ENCODE measurements at places on chromosomes 5 and 9.

GRCh38 chr9:125701351-125701750 is 5.7 kb downstream of the MAPKAP1 start:
- peak; percentile 98 for DNase-seq

- no peak for DNase-seq
Measured at GRCh38 chr9:120914396-120914795, 12.2 kb downstream of the TRAF1 start.

- DNase-seq: no peak
Measured at GRCh38 chr9:126502417-126503332, 111.1 kb upstream of the LMX1B start.

DNA sequence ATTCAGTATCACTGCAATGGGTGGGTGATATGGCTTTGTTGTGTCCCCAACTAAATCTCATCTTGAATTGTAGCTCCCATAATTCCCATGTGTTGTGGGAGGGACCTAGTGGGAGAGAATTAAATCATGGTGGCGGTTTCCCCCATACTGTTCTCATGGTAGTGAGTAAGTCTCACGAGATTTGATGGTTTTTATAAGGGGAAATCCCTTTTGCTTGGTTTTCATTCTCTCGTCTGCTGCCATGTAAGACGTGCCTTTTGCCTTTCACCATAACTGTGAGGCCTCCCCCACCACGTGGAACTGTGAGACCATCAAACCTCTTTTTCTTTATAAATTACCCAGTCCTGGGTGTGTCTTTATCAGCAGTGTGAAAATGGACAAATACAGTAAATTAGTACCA is 9.5 kb upstream of the NANS start:
- DNase-seq: no peak

GRCh38 chr5:149200355-149200754 is 59.1 kb downstream of the ABLIM3 start:
- no peak for DNase-seq

- peak; percentile 53 for DNase-seq
Measured at GRCh38 chr5:59840200-59840601, 53.3 kb downstream of the PDE4D start.

DNA sequence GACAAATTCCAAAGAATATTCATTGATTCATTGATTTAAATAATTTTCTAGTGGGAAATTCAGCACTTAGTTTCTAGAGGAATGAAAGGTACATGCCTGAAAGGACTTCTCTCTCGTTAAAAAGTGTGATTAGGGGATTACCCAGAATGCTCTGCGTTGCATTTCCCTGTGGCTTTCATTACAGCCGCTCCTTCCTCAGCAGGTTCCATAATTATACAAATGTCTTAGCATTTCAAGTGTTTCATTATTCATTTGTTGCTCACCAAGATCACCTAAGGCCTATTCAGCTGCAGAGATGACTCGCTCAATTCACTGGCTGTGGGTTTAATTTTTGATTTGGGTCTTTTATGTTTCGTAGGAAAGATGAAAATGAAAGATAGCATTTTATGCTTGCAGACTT is 52.8 kb downstream of the SPATA31C2 start:
- peak; percentile 20 for DNase-seq

- DNase-seq: no peak
Measured at GRCh38 chr5:67487862-67488261, 291.3 kb upstream of the CD180 start.

DNA sequence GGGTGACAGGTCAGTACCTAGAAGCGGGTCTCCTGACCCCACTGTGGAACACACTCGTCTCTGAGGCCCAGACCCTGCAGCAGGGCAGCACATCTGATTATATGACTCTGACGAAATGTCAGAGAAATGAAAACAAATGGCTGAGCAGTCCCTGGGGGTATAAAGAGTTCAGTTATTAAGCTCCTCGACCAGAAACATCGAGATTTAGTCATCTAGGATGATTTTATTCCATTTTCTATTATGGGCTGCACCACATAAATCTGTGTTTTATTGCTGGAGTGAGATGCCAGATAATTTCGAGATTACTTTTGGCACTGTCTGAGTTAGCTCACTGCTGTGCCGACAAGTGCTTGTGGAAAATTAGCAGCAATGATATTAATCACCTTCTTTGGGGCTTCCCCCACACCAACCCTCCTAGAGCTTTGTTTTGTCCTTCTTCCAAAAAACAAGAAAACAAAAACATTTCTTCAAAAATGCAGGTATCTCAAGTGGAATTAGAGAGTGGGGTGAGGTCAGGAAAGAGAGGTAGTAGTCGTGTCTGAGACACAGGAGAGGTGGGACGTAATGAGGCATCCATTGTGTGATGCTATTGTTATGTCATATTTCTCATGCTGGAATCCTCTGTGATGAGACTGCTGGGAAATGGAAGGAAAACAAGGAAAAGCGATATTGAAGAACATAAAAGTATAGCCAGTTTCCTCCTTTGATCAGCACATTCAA is 495.5 kb downstream of the DMAC1 start:
- DNase-seq: no peak

- DNase-seq: peak; percentile 19
Measured at GRCh38 chr5:72436796-72437471, 70.3 kb downstream of the ZNF366 start.

DNA sequence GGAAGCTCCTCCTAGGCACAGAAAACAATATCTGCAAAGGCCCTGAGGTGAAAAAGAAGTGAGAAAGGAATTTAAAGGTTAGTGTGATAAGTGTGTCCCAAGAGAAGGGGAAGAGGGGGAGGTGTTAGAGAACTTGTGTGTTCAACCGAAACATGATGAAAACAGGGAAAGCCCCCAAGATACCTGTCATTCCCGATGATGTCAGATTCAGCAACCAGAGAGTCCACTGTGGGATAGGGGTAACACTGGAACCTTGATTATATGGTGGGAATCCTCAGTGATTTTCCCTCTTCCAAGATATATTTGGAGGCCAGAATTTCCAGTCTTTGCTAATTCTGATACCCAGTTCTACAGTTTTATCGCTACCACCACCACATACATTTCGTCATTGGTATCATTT is 15.5 kb upstream of the BNC2 start:
- DNase-seq: no peak

DNA sequence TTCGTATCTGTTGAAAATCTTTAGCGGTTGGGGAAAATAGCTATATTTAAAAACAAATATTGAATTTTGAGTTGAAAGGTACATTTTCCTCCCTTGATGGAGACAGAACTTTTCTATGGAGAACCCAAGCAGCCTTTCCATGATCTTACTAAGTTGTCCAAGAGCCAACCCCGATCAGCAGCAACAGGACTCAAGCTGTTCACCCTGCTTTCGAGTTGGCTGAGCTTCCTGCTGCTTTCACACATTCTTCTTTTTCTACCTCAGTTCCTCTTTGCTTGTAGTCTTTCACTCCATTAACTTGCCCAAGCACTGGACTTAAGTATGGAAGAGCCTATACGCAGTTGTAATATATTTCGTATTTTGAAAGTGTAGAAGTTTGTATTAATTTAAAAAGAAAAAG is 59.4 kb downstream of the IL6ST start:
- DNase-seq: no peak

DNA sequence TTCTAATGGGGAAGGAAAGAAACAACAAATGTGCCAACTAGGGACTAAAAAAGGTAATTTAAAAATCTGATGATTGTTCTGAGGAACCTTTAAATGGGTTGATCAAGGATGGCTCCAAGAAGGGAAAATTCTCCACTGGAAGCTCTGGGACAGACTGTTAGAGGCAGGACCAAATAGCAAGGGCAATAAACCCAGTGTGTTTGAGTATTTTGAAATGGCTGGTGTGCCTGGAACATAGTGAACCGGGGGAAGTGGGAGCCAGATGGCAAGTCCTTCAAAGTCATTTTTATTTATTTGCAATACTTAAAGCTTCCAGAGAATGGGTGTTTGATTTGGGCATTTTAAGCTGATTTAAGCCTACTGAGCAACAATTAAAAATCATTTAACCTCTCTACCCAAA is 587.7 kb upstream of the MEF2C start:
- no peak for DNase-seq

GRCh38 chr9:21015995-21016394 is 15.4 kb downstream of the HACD4 start:
- no peak for DNase-seq

DNA sequence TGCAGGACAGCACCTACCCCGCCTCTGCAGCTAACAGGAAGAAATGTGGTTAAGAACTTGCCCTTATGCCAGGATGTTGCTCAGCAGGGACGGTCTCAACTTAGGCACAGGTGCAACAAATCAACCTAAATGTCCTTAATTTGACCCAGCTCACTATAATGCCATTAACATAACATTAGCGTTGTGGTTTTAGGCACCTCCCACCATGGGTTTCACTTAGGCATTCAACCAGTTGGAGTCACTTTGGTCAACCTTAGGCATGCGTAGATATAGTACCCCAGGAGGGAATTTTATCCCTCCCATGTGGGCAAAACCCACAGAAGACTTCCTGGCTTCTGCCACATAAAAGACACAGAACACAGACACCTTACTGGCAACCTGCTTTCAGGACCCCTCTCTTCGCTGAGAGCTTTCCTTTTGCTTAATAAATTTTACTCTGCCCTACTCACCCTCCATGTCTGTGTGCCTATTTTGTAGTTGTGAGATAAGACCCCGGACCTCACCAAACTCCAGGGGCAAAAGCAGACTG is 8.7 kb upstream of the ERAP1 start:
- no peak for DNase-seq

DNA sequence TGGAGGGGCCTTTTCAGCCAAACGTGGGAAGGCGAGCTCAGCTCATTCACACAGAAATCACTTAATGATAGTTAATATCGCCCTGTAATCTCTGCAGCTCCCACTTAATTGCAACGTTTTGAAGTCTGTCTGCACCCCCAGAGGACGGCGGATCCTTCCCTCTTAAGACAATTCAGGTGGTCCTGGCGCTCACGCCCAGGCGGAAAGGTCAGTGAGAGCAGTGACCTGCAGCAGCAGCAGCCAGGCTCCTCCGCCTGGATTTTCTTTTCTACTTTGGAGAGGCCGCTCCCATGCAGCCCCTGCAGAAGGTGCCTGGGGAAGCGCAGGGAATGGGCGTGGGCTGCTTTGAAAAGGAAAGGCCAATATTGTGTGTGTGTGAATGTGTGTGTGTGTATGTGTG is 400.9 kb upstream of the IRX1 start:
- no peak for DNase-seq

DNA sequence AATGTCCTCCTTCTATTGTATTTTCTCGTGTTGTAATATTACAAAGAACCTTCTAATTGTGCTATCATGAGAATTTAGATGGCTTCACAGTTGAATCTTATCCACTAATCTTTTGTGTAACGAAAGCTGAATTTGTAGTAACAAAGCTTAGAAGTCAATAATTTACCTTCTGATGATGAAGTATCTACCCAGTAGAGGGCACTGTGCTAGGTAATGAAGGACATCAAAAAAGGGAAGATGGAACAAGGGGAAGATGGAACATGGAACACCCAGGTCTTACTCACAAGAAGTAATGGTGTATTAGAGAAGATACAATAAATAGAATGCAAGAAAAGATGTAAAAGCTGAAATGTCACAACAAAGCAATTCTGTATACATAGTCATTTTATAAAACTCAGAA is 131.0 kb upstream of the CCNG1 start:
- DNase-seq: peak; percentile 40

GRCh38 chr9:17725399-17726010 is 146.6 kb downstream of the SH3GL2 start:
- DNase-seq: no peak

- DNase-seq: no peak
Measured at GRCh38 chr9:92807757-92808725, 43.4 kb upstream of the BICD2 start.

DNA sequence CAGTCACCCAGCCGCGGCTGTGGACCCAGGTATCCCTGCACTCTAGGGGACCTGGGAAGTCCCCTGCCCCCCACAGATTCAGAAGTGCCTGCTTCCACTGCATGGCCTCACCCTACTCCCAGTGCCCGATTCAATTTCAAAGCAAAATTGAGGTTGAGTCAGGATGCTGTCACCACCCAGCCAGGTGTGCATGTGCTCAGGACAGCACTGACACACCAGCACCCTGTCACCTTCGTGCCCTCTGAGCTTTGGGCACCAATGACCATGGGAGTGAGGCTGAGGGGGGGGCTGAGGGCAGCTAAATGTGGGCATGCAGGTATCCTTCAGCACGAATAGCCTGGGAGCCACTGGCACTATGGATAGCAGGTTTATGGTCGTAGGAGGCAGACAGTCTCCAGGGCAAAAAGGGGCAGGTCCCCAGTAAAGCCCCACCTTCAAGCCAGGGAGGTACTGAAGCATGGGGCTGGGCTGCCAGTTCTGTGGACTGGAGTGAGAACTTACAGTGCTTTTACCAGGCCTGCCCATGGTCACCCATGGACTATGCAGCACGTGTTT is 1151.6 kb upstream of the CDH6 start:
- no peak for DNase-seq

GRCh38 chr5:115941051-115941675 is 21.1 kb upstream of the LVRN start:
- DNase-seq: peak; percentile 86

- DNase-seq: no peak
Measured at GRCh38 chr5:66344544-66344943, 200.4 kb downstream of the SREK1 start.

DNA sequence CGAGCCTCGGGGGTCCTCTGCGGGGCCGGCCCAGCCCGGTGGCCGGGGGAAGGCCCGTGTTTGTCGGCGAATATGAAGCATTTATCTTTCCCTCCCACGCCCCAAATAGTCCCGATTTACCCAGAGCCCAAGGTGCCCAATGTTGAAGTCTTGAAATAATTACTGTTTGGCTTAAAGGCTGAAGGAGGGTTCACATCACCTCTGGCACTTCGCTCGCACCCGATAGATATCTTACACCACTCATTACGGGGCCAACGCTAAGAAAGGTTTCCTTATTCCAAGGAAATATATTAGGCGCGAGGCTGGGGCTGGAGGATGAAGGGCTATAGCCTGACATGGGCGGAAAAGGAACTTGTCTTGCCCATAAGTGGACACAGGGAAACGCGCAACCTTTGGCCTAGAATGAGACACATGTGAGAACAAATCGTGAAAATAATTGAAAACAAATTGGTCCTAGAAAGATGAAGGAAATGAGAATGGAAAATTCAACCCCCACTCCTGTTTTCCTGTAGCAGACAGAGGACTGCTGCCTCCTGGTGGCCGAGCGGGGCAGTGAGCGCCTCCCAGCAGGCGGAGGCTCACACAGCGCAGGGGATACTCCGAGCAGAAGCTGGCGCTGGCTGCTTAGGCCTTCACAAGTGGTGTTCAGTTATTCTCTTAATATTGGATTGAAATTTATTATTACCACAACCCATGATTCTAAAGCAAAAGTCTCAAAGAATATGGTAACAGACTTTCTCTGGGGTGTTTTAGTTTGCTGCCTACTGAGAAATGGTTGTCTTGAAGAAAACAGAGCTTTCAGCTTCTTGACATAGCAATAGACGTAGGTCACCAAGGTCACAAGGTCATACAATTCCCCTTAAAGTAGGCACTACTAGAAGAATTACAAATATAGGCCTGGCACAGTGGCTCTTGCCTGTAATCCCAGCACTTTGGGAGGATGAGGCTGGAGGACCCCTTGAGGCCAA is 7.9 kb downstream of the CCL21 start:
- DNase-seq: peak; percentile 81

DNA sequence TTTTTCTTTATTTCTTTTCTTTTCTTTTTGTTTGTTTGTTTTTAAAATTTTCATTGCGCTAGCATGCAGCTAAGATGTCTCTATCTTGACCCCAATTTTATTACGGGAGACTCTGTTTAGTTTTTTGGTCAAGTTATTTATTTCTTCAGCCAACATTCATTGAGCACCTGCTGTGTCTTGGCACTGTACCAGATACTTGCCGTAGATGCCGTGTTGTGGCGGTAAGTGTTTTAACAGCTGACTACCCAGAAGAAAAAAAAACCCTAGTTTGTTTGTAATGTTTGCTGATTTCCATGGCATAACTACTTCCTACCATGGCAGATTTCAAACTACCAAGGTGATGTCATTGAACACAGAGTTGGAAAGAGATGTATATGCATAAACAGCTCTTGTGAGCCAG is 65.0 kb downstream of the UGCG start:
- DNase-seq: peak; percentile 58

Data from epithelial cell of esophagus (primary cell).